ENCODE measurements at places on chromosomes 6 and 20.
A peak's percentile ranks its signal among the peaks of the same experiment; 100 is the strongest.

- no peak for DNase-seq
Observed at GRCh38 chr20:3679749-3680700, 1.8 kb downstream of the ADAM33 start.

DNA sequence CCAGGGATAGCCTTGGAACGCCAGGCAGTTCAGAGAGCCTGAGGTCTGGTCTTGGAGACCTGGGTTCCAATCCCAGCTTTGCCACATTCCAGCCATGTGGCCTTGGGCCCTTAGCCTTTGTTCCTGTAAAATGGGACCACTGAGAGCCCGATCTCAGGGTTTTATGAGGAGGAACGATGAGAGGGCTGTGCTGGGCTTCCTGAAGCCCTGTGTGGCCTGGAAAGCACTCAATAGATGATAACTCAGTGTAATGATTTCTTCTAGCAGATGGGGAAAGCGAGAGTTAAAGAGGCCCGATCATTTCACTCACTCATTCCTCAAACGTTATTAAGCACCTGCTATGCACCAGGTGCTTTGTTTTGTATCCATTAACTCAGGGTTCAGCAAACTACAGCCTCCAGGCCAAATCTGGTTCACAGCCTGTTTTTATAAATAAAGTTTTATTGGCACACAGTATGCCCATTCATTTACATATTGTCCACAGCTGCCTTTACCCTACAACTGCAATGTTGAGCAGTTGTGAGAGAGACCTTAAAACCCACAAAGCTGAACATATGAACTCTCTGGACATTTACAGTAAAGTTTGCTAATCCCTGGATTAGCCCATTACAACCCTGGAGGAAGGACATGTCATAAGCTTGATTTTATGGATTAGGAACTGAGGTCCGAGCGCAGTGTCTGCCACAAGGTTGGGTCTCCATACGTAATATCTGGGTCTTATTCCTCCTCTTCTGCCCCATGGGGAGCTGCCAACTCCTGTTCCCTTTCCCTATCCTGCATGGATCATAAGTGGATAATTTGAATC, 90.4 kb downstream of the CEBPB start:
- DNase-seq = no peak

DNA sequence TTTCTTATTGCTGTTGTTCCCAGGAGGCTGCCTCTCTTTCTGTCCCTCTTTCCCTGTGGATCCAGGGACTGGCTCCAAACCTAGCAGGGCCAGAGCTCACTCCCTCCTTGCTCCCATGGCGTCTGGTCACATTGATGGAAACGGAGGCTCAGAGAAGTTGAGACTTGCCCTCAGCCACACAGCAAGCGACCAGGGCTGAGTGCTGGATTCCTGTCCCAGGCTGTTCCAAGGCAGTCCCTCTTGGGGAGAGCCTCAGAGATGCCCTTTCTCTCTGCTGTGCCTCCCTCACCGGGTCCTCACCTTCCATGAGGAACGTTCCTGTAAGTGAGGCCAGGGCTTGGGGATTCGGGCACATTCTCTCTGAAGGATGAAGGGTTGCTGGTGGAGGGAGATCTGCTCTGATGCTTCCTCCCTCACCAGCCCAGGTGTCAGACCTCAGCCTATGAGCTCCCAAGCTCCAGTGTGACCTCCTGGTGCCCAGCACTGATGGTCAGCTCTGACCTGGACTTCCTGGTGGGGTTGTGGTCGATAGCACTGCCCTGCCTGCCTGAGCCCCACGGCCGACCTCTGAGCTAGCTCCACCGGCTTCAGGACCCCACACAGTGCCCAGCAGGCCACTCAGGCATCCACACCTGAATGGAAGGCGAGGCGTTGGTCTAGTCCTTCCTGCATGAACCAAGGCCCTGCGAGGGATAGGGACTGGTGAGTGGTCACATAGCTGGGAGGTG, 26.8 kb downstream of the SUN5 start:
- no peak for DNase-seq

- no peak for DNase-seq
Observed at GRCh38 chr6:11976489-11976888, 35.6 kb upstream of the HIVEP1 start.

GRCh38 chr6:150719099-150719766, 119.5 kb downstream of the PLEKHG1 start:
- no peak for DNase-seq

DNA sequence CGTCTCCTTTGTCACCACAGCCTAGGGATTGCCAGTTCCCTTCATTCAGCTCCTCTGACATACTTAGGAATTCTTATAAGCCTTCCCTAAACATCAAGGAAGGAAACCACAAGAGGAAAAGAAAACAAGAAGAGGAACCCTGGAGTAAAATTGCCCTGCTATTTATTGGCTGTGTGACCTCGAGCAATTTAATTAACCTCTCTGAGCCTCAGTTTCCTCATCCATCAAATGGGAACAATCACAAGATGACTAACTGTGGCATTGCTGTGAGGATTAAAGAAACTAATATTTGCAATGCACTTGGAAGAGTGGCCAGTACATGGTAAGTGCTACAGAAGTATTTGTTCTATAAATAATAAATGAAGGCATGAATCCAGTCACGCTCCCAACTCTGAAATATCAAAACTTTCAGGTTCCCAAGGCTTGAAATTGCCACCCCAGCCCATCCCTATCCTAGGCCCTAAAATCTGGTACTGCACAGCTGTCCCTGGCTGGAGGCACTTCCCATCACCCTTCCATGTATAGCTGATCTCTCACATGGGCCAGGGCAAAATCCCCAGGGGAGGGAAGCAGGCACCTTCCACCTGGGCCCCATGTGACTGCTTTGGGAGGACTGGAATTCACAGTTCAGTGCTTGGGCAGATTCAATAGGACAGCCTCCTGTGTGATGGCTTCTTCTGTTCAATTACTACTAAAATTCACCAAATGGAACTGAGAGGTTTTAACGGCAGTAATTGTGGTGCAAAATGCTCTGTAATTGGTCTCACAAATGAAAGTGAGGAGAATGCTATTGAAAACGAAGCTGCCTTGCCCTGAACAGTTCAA, 78.0 kb upstream of the MAFB start:
- DNase-seq = no peak

DNA sequence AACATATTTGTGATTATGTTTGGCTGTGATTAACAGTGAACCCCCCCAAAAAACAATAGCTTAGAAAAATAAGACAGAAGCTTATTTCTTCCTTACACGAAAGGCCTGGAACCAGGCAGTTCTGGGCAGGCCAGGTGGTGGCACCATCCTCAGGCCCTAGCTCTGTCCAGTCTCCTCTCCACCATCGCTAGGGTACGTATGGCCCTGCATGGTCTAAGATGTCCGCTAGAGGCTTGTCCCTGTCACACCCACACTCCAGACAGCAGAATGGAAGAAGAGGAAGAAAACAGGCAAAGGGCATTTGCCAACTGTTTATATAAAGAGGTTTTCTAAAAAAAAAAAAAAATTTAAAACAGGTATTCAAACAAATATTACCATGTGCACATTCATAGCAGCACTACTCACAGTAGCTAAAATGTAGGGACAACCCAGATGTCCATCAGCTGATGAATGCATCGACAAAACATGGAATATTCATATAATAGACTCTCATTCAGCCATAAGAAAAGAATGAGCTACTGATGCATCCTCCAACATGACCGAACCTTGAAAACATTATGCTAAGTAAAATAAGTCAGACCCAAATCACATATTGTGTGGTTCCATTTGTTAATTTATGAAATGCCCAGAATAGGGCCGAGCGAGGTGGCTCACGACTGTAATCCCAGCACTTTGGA, 6.7 kb downstream of the TGM3 start:
- no peak for DNase-seq

- DNase-seq = no peak
Observed at GRCh38 chr20:51498765-51499540, 43.6 kb downstream of the NFATC2 start.

GRCh38 chr6:4270001-4270400, 134.6 kb upstream of the ECI2 start:
- no peak for DNase-seq

DNA sequence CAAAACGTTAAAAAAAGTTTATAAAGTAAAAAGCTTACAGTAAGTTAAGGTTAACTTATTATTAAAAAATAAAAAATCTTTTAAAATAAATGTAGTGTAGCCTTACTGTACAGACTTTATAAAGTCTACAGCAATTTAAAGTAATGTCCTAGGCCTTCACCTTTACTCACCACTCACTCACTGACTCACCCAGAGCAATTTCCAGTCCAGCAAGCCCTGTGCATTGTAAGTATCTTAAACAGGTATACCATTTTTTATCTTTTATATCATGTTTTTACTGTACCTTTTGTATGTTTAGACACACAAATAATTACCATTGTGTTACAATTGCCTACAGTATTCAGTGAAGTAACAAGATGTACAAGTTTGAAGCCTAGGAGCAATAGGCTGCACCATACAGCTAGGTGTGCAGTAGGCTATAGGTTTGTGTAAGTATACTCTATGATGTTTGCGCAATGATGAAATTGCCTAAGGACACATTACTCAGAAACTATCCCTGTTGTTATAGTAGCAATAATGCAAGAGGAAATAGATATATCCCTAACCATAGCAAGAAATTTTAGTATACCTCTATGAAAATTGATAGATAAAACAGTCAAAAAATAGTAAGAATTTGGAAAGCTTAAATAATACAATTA, 39.5 kb downstream of the FBXO5 start:
- DNase-seq = no peak

- no peak for DNase-seq
Observed at GRCh38 chr6:46651816-46652215, 802 bp downstream of the CYP39A1 start.

- no peak for DNase-seq
Observed at GRCh38 chr6:70841112-70841511, 115.7 kb downstream of the B3GAT2 start.

GRCh38 chr6:75209184-75209723, 3.4 kb upstream of the COL12A1 start:
- DNase-seq = no peak

- DNase-seq = no peak
Observed at GRCh38 chr20:36279362-36279761, 26.8 kb upstream of the DLGAP4 start.

DNA sequence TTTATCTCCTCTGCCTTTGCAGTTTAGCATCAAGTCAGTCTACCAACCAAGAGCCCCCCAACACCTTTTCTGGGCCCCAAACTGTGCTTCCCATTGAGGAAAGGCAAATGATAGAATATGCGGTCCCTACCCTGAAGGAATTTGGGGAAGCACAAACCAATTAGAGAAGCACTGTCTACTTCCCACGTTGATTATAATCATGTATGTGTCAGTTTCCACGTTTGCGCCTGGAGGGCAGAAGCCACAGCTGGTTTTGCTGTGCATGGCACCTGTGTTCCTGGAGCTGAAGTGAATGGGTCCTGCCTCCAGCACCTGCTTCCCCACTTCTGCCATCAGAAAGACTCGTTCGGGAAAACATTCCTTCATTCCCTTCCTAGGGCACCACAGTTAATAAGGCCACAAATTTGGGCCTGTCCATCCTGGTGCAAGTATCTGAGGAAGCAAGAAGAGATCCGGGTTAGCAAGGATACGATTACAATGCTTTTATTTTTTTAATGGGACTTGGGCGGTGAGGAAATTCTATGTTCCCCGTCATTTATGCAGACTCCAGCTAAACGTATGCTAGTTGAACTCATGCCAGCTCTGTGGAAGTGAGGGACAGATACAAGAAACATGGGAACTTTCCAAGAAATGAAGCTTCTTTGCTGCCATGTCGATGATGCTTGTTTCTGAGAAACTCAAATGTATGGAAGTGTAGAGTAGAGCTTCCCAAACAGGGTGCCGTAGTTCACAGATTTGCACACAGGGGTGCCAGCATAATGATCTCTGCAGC, 333.5 kb downstream of the NRN1 start:
- DNase-seq = no peak

- no peak for DNase-seq
Observed at GRCh38 chr6:39841291-39841690, 49.1 kb downstream of the DAAM2 start.

DNA sequence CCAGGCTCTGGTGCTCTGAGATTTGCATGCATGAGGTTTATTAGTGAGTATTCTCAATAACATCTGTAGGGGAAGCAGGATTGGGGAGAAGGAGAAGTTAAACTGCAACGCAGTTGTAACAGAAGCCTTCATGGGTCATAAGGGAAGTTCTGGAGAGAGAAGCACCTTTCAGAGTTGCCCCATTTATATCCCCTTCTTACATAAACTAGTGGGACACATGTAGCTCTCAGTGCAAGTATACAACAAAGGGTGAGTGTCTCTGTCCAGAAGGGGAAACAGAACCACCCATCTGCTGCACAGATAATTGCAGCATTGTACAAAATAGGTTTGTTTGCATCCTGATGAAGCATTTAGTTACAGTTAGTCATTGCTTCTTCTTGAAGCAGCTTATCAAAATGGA, 4.3 kb upstream of the ADGB start:
- no peak for DNase-seq

DNA sequence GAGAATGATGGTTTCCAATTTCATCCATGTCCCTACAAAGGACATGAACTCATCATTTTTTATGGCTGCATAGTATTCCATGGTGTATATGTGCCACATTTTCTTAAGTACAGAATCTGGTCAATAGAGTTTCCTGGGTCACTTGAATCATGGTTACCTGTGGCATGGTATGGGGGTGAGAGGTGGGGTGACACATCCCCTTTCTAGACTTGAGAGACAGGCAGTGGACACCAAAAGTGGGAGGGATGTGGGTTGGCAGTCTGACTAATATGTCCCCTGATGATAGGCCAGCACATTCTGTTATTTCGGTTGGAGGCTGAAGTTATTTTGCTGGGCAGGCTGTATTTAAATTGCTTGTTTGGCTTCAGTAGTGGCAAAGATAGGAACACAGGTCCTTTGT, 78.1 kb downstream of the UST start:
- no peak for DNase-seq

DNA sequence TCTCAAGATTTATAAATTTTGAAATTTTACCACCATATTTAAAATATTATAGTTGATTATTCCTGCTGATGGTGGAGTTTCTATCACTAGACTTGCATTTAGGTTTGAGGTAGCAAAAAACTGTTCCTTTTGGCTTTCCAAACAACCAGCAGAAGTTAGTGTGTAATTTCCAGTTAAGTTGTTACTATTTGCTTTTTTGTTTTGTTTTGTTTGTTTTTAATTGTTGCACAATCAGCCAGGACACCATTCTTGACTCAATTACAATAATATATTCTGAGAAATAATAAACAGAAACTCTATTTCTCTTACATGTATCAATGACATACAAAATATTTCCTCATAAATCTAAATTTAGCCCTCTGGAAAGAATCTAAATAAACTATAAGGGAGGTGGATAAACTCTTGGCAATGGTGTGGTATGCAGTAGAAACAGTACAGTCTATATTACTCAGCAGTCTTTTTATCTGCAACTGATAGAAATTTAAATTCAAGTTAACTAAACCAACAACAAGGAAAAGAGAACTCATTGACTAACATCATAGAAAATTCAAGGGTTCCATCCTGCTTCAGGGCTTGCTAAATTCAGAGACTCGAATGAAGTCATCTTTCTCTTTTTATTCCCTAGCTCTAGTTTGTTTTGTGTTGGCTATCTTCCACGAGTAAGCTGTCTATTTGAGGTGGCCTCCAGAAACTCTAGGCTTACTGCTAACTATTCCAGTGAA, 19.4 kb upstream of the COL19A1 start:
- DNase-seq = no peak

- DNase-seq = peak; percentile 16
Observed at GRCh38 chr6:155126727-155127439, 131.8 kb downstream of the TIAM2 start.
